ENCODE measurements at places on chromosomes 3 and 15.

GRCh38 chr3:57147071-57147470, 18.1 kb downstream of the IL17RD start:
- no peak overlapping the region for H3K27ac ChIP-seq
- no peak for DNase-seq
- no peaks in the 10 kb centered on the region for H3K4me1 ChIP-seq
- no peaks in the 10 kb centered on the region for H3K36me3 ChIP-seq

- no peak for DNase-seq
- H3K4me3 ChIP-seq: no peak overlapping the region
- no peaks in the 10 kb centered on the region for H3K27me3 ChIP-seq
Measured at GRCh38 chr3:53190659-53191058, 29.6 kb downstream of the PRKCD start.

DNA sequence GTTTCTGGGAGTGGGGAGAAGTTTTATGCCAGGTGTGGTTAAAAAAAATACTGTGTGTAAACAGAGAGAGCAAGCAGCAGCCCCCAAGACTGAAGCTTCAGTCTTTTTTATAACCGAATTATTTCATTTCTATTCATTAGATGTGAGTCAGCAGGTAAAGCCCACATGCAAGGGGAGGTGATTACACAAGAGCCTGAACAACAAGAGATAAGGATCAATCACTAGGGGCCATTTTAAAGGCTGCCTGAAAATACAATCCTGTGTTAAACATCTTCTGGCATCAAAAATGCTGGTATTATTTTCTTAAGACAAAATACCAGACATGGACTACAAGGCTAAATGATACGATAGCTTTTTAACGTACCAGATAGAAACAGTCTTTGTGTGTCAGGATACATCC, 217.3 kb downstream of the SUCLG2 start:
- no peak overlapping the region for H3K27ac ChIP-seq
- no peaks in the 10 kb centered on the region for H3K36me3 ChIP-seq
- H3K4me3 ChIP-seq: no peak overlapping the region
- DNase-seq: no peak
- H3K4me1 ChIP-seq: no peaks in the 10 kb centered on the region

DNA sequence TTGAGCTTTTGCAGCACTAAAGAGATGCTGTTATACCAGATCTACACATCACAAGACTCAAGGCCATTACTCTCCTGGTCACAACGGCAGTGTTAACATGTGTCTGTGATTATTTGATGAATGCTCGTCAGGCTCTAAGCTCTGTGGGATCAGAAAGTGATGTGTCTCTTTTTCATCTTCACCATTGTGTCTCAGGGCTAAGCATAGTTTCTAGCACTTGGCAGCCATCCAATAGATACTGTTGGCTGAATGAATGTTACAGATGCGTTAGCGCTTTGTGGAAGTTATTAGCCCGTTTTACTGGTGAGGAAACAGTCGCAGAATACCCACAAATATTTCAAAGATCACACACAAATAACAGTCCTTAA, 1.2 kb upstream of the FAM81A start:
- no peak for DNase-seq
- peaks cover 10% of the 10 kb centered on the region for H3K27me3 ChIP-seq
- peaks cover 9% of the 10 kb centered on the region for H3K4me1 ChIP-seq
- no peak overlapping the region for H3K4me3 ChIP-seq

GRCh38 chr3:171950373-171950772, 89.0 kb upstream of the FNDC3B start:
- no peak overlapping the region for H3K27ac ChIP-seq
- H3K27me3 ChIP-seq: no peaks in the 10 kb centered on the region
- peaks cover 12% of the 10 kb centered on the region for H3K4me1 ChIP-seq
- DNase-seq: no peak

DNA sequence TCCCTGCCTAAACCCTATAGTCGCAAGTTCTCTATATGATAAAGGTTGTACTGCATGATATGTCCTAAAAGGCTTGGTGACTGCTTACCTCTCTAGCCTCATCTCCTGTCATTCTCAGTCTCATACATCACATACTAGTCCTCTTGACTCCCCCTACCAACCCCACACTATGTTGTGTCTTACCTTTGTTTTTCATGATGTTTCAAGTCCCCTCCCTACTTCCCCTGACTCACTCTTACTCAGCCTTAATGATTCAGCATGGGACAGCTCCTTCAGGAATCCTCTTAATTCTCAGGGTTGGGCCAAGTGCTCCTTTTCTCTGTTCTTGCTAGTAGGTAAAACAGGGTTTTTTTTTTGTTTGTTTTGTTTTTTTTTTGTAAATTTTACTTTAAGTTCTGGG, 49.6 kb downstream of the SLMAP start:
- no peaks in the 10 kb centered on the region for H3K27me3 ChIP-seq
- H3K4me3 ChIP-seq: no peak overlapping the region
- peaks cover 16% of the 10 kb centered on the region for H3K4me1 ChIP-seq
- peak; percentile 91 for DNase-seq
- H3K36me3 ChIP-seq: no peaks in the 10 kb centered on the region
- no peak overlapping the region for H3K27ac ChIP-seq

- H3K27me3 ChIP-seq: no peaks in the 10 kb centered on the region
- DNase-seq: no peak
Measured at GRCh38 chr15:32899126-32899596, 181.4 kb downstream of the GREM1 start.

DNA sequence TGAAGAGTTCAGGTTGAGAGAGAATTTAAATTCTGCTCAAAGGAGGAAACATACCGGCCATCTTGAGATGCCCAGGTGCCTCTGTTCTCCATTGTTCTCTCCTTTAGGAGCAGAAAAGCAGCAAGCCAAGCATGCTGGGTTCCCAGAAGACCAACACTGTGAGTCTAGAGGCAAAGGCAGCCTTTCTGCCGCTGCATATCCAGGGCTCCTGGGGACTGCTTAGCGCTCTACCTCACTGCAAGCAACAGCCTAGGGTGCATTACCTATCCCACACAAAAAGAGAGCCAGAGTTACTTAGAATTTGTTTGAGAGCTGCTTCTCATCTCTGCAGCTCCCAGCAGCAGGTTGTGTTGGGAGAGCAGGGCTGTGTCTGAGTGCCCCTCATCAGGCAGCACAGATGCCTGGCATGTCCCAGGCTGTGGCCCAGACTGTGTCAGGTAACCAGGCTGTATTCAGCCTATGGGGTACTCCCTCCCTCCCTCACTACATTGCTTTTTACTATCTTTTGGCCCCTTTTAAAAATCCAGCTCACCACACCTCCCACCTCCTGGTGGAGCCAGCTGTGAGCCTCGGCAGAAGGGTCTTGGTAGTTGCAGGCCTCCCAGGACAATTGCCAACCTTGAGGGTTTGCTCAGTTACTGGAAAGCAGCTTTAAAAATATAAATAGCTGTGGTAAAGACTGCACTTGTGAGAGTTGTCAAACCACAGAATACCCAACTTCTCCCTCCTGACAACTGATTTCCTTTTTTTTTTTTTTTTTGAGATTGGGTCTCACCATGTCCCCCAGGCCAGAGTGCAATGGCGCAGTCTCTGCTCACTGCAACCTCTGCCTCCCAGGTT, 30.2 kb downstream of the BCL2L10 start:
- H3K4me3 ChIP-seq: no peak overlapping the region
- peaks cover 8% of the 10 kb centered on the region for H3K4me1 ChIP-seq
- H3K36me3 ChIP-seq: no peaks in the 10 kb centered on the region
- H3K27ac ChIP-seq: no peak overlapping the region

GRCh38 chr3:103446953-103447629, 1012.3 kb downstream of the ZPLD1 start:
- no peak overlapping the region for H3K27ac ChIP-seq
- H3K4me1 ChIP-seq: no peaks in the 10 kb centered on the region
- no peaks in the 10 kb centered on the region for H3K27me3 ChIP-seq
- no peak for DNase-seq

DNA sequence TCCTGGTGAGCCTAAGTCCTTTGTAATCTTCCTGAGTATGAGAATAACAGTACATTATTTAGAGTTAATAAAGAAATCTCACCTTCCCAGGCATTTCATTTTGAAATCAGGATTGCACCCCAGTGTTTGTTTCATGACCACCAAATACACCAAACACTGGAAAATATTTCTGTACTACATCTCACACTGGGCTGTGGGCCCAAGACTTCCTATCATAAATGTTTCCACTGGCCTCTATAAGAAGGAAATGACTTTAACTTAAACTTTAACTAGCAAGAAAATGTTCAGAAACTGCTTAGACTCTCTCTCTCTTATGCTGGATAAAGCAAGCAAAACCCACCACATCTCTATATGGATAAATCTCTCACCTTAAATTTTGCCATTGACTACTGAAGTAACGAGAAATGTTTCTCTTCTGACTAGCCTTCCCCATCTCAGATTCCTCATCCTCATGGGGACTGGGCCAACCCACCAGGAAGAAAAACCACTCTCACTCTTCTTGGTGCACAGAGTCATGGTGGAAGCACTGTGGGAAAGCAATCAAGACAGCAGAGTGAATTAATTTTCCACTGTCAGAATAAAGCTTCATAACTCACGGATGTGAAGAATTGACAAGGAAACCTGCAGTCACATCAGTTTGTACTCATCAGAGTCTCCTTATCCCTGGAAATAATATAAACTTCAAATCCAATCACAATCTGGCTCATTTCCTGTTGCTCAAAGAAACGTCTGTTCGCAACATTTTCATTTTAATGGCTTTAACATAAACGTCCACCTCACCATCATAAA, 859.6 kb downstream of the EPHA3 start:
- no peaks in the 10 kb centered on the region for H3K27me3 ChIP-seq
- DNase-seq: no peak
- no peak overlapping the region for H3K4me3 ChIP-seq
- H3K36me3 ChIP-seq: no peaks in the 10 kb centered on the region

DNA sequence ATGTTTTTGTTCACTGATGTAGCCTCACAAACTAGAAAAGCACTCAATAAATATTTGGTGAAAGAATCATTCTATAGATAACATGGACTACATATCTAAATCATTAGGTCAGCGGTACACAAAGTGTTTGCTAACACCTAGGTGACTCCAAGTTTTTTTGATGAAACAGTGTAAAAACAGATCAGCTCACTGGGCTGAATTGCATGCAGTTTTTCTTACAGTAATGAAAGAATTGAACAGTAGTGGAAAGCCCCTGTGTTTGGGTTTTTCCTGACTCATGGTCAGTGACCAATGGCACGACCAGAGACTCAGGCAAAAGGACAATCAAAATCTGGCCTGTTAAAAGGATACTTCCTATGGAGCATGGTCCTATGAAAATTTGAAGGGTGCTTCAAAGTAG, 384.3 kb upstream of the EPHA6 start:
- no peaks in the 10 kb centered on the region for H3K36me3 ChIP-seq
- no peaks in the 10 kb centered on the region for H3K27me3 ChIP-seq
- H3K4me3 ChIP-seq: no peak overlapping the region
- no peaks in the 10 kb centered on the region for H3K4me1 ChIP-seq
- no peak for DNase-seq

GRCh38 chr3:6251612-6252400, 609.1 kb upstream of the GRM7 start:
- no peak overlapping the region for H3K27ac ChIP-seq
- H3K4me1 ChIP-seq: no peaks in the 10 kb centered on the region
- no peak overlapping the region for H3K4me3 ChIP-seq
- H3K36me3 ChIP-seq: no peaks in the 10 kb centered on the region

DNA sequence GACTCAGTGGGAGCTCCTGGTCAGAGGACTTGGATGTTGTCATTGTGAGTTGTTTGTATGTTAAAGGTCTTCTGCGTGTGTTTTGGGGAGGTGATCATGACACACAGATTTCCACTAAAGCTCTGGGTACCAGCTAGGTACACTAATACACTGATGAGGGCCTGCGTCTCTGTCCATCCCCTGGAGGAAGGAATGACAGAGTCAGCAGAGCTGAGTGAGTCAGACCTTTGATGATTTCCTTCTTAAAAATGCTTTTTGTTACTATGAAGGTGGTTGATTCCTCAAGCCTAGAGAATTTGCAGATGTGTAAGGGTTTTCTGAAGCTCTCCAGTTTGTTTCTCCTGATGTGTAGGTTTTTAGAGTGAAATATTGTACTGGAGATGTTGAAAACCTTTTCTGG, 424.1 kb upstream of the TPM1 start:
- DNase-seq: no peak
- H3K27me3 ChIP-seq: no peaks in the 10 kb centered on the region
- no peak overlapping the region for H3K27ac ChIP-seq
- H3K36me3 ChIP-seq: no peaks in the 10 kb centered on the region
- no peak overlapping the region for H3K4me3 ChIP-seq

GRCh38 chr3:176942305-176942704, 255.0 kb downstream of the TBL1XR1 start:
- no peak overlapping the region for H3K27ac ChIP-seq
- no peaks in the 10 kb centered on the region for H3K4me1 ChIP-seq
- no peaks in the 10 kb centered on the region for H3K36me3 ChIP-seq

GRCh38 chr3:63972196-63972595, 51.1 kb downstream of the PSMD6 start:
- no peaks in the 10 kb centered on the region for H3K4me1 ChIP-seq
- no peak overlapping the region for H3K27ac ChIP-seq
- DNase-seq: no peak
- H3K36me3 ChIP-seq: no peaks in the 10 kb centered on the region
- no peaks in the 10 kb centered on the region for H3K27me3 ChIP-seq

GRCh38 chr3:189903562-189904250, 217.0 kb downstream of the P3H2 start:
- H3K27me3 ChIP-seq: no peaks in the 10 kb centered on the region
- no peak for DNase-seq
- H3K36me3 ChIP-seq: no peaks in the 10 kb centered on the region
- H3K4me1 ChIP-seq: no peaks in the 10 kb centered on the region
- H3K4me3 ChIP-seq: no peak overlapping the region
- H3K27ac ChIP-seq: no peak overlapping the region

GRCh38 chr15:83850501-83851245, 196.8 kb downstream of the ADAMTSL3 start:
- no peaks in the 10 kb centered on the region for H3K4me1 ChIP-seq
- no peaks in the 10 kb centered on the region for H3K27me3 ChIP-seq
- H3K4me3 ChIP-seq: no peak overlapping the region
- DNase-seq: no peak

DNA sequence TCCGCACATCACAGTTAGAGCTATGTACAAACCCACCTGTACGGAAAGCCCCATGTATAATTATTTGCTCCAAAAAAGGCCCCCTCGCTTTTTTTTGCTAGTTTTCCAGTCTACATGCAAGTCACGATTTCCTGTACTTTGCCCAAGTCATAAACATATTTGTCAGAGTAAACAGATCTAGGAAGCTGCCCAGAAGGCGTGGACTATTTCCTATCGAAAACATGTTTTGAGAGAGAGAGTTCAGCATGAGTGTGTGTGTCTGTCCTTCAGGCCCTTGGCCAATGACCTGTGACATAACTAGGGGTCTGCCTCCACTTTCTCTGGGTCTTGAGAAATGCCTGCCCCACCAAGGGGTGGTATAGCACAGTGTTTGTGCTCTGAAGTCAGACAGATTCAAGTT, 72.7 kb upstream of the HACD2 start:
- H3K27ac ChIP-seq: no peak overlapping the region
- H3K27me3 ChIP-seq: no peaks in the 10 kb centered on the region
- DNase-seq: no peak

DNA sequence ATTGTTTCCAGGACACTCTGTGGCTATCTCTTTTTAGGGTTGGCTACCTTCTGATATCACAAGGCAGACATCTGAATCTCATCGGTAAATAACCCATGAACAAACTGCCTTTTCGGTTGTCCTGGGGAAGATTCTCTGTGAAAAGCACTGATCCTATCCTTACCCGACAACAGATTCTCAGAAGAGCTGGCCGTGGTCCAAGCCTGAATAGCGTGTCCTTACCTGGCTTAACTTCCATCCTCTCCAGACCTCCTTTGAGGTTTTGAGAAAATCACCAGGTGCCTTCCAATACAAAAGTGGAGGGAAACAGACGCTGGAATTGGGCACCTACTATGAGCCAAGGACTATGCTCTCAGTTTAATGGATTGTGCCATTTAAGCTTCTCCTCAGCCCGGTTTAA, 87.4 kb upstream of the ARHGEF3 start:
- H3K4me3 ChIP-seq: no peak overlapping the region
- no peak overlapping the region for H3K27ac ChIP-seq
- no peaks in the 10 kb centered on the region for H3K4me1 ChIP-seq
- H3K36me3 ChIP-seq: no peaks in the 10 kb centered on the region
- H3K27me3 ChIP-seq: no peaks in the 10 kb centered on the region
